ENCODE measurements at places on chromosomes 6 and 20.

GRCh38 chr6:149014631-149015534 is 268.1 kb downstream of the UST start:
- DNase-seq = peak; percentile 63

DNA sequence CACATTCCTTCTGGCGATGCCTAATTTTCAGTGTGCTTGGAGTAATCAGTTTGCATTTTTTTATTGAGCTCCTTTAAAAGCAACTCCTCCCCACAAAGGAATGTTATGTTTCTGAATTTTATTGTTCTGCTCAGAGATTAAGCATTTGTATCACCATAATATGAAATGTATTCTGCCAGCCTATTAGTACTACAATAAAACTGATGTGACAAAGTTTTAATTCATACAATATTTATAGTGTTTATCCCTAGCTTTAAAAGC is 236.9 kb upstream of the ASCC3 start:
- no peak for DNase-seq

DNA sequence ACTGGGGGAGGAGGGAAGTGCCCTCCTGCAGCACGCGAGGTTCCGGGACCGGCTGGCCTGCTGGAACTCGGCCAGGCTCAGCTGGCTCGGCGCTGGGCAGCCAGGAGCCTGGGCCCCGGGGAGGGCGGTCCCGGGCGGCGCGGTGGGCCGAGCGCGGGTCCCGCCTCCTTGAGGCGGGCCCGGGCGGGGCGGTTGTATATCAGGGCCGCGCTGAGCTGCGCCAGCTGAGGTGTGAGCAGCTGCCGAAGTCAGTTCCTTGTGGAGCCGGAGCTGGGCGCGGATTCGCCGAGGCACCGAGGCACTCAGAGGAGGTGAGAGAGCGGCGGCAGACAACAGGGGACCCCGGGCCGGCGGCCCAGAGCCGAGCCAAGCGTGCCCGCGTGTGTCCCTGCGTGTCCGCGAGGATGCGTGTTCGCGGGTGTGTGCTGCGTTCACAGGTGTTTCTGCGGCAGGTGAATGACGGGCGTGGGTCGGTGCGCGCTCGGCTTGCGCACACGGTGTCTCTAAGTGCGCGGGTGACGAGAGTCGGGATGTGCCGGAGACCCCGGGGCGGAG is at the start of gene CDKN1A:
TSS of gene CDKN1A (plus strand) at position 227 of the 555 bp plus-strand sequence. CDS start 5,388 bp downstream, outside the sequence.
- peak; percentile 97 for DNase-seq

DNA sequence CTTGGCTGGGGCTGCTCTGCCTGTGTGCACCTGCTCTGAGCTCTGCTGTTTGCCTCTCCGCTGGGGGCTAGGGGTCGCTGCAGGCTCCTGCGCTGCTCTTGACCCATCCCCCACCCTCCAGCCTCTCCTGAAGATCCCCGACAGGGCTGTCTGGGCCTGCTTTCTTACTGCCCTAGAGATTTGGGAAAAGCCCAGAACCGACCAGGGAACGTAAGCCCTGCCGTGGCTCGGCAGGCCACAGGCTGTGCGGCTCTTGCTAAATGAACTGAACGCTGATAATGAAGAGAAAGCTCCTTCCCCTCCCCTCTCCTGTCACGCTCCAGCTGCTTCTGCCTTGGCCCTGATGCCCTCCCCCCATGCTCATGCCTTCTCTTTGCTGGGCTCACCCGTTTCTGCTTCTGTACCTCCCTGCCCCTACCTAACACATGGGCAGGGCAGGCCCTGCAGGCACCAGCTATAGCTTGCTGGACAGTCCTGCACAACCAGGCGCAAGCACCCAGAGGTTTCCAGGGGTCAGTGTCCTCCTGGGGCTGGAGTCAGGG is 32.0 kb upstream of the PCMTD2 start:
- peak; percentile 28 for DNase-seq

DNA sequence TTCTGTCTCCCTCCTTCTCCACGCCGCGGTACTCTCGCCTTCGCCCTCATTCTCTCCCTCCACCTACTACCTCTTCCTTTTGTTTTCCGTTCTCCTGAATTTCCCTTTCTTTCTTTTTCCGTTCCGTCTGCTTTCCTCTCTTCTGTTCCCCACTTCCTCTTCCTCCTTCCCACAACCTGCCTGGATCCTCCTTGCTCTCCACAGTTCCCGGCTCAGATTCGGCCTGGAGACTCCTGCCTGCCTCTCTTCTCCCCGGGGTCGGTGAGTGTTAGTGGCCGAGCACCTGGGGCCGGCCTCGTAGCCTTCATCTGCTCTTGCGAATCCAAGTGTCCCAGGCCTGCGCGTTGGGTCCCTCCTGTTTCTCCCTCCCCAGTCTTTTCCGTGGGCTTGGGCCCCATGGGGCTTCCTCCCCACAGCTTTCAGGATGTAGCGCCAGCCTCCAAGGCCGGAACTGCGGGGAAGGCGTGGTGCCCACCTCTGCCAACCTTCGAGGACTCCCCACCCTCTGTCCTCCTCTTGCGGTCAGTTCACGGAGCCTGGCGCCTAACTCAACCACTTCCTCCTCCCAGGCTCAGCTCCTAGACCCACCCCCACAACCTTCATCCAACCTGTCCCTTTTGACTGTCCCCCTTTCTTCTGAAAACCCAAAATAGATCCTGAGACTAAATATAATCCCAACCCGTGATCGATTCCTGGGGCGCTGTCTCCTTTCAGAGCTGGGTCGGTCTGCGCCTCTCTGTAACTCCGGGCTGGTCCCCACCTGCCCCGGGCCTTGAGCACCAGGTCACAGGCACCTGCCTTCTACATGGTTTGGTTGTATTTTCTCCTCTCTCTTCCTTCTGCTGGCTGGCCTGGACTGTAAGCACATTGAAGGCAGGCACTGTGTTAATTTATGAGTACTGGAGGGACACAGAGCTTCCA is 6.8 kb downstream of the NRN1 start:
- no peak for DNase-seq

DNA sequence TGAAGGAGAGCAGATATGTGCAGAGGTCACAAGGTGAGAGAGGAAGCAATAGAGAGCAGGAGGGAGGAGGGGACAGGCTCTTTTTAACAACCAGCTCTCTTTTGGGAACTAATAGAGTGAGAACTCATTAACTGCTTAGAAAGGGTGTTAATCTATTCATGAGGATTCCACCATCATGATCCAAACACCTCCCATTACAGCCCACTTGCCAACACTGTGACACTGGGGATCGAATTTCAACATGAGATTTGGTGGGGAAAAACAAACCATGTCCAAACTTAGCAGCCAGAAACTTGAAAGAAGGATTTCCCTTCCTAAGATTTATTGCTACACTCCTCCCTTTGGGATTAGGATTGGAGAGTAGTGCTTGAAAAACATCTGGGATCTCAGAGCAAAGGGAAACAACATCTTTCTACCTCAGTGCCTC is 135.5 kb upstream of the PLCB4 start:
- DNase-seq = no peak

DNA sequence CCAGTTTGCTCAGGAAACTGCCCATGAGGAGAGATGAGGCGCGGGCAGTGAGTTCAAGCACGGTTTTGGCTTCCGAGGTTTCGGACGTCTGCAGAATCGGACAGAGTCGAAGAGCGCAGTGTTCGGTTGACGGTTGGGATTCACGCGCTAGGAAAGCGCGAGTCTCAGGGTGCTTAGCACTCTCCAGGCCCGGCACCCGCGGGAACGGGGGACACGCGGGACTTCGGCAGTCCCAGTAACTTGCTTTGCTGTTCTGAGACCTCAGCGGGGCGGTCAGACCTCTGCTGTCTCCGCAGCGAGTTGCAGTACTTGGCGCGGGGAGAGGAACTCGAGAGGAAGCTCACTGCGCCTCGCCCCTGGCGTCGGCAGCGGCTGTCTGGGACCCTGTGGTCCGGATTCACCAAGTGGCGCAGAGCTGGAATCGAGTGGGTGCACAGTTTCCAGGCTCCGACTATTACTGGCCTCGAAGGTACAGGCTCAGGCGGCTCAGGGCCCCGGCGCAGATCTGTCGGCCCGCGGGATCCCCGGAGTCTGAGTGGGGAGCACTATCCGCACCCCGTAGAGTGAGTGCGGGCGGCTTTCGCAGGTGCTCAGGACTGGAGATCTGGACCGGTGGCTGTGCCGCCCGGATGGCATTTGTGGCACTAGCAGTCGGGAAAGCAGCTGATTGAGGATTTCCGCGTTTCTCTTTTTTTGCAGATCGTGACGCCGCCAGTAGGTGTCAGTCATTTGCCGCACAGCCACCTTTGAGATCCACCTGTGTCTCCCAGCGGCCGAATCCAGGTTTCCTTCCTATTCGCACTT is at the start of gene POM121L2:
TSS of gene POM121L2 (minus strand) at position 128 of the 804 bp plus-strand sequence. CDS start at position 25, 103 bp downstream.
- DNase-seq = peak; percentile 63

GRCh38 chr6:85677234-85677956 is 34.7 kb upstream of the SYNCRIP start:
- peak; percentile 51 for DNase-seq

GRCh38 chr6:165268987-165269386 is 40.4 kb downstream of the C6orf118 start:
- no peak for DNase-seq

GRCh38 chr6:25407431-25407830 is 128.3 kb downstream of the CARMIL1 start:
- DNase-seq = no peak

DNA sequence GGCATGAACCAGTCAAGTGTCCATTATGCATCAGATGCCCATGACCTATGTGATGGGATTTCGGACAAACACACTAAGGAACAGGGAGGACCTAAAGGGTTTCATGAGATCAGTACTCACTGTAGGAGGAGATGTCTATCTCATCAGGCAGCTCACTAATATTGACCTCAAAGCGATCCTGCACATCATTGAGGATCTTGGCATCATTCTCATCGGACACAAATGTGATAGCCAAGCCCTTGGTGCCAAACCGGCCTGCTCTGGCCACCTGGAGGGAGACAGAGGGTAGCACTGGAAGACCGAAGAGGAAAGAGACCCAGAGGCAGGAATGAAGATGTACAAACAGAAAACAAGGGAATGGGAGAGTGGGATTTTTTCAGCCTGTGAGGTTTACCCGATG is 1.9 kb downstream of the MCCD1 start:
- no peak for DNase-seq

DNA sequence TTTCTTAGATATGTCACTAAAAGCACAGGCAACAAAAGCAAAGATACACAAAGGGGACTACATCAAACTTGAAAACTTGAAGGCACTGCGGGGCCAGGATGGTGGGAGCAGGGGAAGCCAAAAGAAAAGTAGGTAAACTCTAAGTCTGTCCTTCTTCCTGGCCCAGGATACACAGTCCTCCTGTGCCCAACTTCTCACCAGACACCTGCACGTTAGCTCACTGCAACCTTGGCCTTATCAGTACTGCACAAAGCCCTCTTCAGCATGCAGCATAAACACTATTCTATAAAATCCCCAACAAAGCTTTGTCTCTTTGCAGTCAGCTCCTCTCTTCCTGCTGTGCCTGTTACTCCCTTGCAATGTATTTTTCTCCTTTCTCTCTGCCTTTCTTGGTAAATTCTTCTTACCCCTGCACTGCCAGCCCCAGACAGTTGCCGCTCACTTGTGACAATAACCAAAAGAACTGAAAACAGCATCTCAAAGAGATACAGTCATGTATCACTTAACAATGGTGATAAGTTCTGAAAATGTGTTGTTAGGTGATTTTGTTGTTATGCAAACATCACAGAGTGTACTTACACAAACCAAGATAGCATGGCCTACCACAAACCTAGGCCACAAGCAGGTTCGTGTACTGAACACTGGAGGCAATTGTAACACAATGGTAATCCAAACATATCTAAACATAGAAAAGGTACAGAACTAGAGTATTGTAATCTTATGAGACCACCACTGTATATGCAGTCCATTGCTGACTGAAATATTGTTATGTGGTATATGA is 51.2 kb downstream of the NINL start:
- DNase-seq = no peak

GRCh38 chr6:163455552-163455951 is 41.0 kb downstream of the QKI start:
- peak; percentile 51 for DNase-seq

DNA sequence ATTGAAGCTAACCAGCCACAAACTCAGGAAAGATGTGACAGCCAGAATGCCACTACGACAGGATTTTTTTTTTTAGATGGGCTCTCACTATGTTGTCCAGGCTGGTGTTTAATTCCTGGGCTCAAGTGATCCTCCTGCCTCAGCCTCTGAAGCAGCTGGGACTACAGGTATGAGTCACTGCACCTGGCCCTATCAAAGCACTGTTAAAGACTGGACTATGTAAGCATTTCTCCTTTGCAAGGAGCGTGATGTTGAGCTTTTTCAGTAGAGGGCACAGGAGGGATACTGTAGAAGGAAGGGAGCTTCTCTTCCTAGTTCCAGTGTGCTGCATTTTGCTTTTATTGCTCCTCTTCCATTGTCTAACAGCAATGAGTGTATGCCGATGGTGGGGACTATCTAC is 35.8 kb downstream of the ZBTB9 start:
- no peak for DNase-seq

DNA sequence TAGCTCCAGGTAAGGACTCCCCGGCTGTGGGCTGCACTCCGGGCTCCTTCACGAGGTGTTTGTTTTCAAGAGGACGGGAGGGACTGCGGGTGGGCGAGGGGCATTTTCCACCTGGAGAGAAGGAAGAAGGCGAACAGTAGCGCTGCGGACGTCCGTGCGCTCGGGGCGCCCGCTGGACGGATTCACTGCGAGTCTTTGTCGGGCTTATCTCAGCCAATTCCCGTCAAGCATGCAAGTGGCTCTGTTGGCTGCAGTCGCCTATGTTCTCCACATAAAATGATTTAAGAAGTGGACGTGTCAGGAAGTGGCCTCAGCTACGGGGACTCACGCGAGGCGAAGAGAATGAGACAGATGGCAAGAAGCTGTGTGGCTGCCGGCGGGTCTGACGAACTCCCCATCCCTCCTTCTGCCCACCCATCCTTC is 332 bp downstream of the GRIK2 start:
- DNase-seq = no peak

- DNase-seq = peak; percentile 73
Measured at GRCh38 chr6:112253841-112254816, at the start of gene LAMA4. Gene LAMA4 (minus strand): TSS chr6:112254567. CDS start chr6:112254150, 417 bp downstream.

DNA sequence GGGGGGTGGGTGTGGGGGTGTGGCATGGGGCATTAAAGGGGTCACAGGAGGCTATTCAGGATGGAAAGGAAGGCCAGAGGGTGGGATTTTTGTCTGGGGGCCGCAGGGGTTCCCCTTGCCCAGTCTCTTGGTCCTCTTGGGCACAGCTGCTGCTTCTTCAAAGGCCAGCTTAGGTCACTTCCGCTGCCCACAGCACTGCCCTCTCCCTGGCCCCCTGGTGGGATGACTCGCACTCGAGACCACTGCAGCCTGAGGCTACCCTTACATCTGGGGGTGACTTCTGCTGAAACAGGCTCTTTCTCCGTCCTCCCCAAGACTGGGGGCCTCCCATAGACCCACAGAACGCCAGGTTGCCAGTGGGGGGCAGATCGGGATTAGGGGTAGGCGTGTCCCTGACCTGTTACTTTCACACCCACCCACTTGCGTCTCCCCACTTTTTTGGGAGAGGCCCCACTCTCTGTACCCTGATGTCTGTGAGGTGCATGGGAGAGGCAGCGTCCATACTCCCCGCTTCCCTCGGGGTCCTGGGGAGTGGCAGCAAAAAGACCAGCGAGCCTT is 1.3 kb downstream of the LKAAEAR1 start:
- no peak for DNase-seq

- DNase-seq = no peak
Measured at GRCh38 chr6:145668844-145669243, 66.5 kb downstream of the EPM2A start.

Data from cardiac fibroblast (primary cell).